ENCODE measurements at places on chromosomes 7 and 10. TPM values are rescaled to one million over a fixed set of nuclear protein-coding genes. Genes with fewer than 3 reads are reported as not detected.

The CDC14C gene
- total RNA-seq: not detected

The FEZF1 gene
- not detected for total RNA-seq

The HTR7 gene
- 1.1 TPM for total RNA-seq

The TFR2 gene
- total RNA-seq: 2.4 TPM

The SLC18A2 gene
- 0.17 TPM for total RNA-seq

The ADIRF gene
- total RNA-seq: 139 TPM

The CPA2 gene
- 1.5 TPM for total RNA-seq

- H3K4me1 ChIP-seq: no peaks in the 10 kb centered on the region
- no peak overlapping the region for H3K4me3 ChIP-seq
- no peaks in the 10 kb centered on the region for H3K27me3 ChIP-seq
- H3K36me3 ChIP-seq: no peaks in the 10 kb centered on the region
These were observed 33.9 kb upstream of the MKX start for GRCh38 chr10:27779462-27780015.

GRCh38 chr7:11127114-11127785 is 153.6 kb downstream of the PHF14 start:
- no peak overlapping the region for H3K4me3 ChIP-seq
- H3K4me1 ChIP-seq: peaks cover 18% of the 10 kb centered on the region
- H3K27ac ChIP-seq: no peak overlapping the region

- no peak for DNase-seq
- H3K27me3 ChIP-seq: no peaks in the 10 kb centered on the region
- peaks cover 6% of the 10 kb centered on the region for H3K4me1 ChIP-seq
These were observed 145.3 kb upstream of the PRSS1 start for GRCh38 chr7:142603870-142604448.

- H3K4me1 ChIP-seq: peaks cover 16% of the 10 kb centered on the region
- H3K36me3 ChIP-seq: no peaks in the 10 kb centered on the region
- no peaks in the 10 kb centered on the region for H3K27me3 ChIP-seq
- no peak for DNase-seq
- no peak overlapping the region for H3K4me3 ChIP-seq
These were observed 103.6 kb downstream of the ZEB1 start for GRCh38 chr10:31422634-31423033.

GRCh38 chr7:154699417-154699816 is 303.5 kb downstream of the PAXIP1 start:
- no peaks in the 10 kb centered on the region for H3K4me1 ChIP-seq
- H3K4me3 ChIP-seq: no peak overlapping the region
- no peaks in the 10 kb centered on the region for H3K36me3 ChIP-seq
- DNase-seq: no peak

- H3K27ac ChIP-seq: no peak overlapping the region
- H3K27me3 ChIP-seq: no peaks in the 10 kb centered on the region
- H3K4me1 ChIP-seq: peaks cover 8% of the 10 kb centered on the region
These were observed 79.8 kb downstream of the RALA start for GRCh38 chr7:39703144-39703543.

GRCh38 chr10:7872041-7872442 is 53.7 kb downstream of the TAF3 start:
- no peaks in the 10 kb centered on the region for H3K27me3 ChIP-seq
- no peaks in the 10 kb centered on the region for H3K4me1 ChIP-seq
- DNase-seq: no peak
- no peaks in the 10 kb centered on the region for H3K36me3 ChIP-seq
- H3K4me3 ChIP-seq: no peak overlapping the region

DNA sequence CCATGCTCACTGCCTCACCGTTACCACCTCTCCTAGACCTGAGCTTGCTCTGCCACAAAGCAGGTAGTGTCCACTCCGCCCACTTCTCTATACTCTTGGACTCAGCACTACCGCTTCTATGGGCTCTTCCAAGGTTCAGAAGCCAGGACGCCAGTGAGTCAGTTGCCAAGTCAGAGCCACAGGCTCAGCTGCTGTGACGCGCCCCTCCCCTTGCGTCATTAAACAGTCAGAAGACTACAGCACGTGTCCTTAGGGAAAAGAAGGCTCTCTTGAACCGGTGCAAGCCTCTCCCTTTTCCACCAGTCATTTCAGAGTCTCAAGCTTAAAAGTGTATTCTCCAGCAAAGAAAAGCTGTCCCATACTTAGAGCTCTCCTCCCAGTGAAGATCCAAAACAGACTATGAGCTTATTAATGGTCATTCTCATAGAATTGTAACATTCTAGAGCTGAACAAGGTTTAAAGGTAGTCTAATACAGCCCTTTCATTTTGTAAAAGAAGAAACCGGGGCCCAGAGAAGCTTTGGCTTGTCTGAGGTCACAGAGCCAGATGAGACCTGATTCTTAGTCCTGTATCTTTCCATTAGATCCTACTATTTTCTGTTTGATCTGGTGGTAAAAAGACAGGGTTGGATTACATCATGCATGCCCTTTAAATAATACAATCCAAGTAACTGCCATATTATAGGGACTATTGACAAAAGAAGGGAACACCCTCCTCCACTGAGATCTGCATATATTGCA is 40.9 kb upstream of the MET start:
- no peaks in the 10 kb centered on the region for H3K4me1 ChIP-seq
- no peak overlapping the region for H3K27ac ChIP-seq
- no peaks in the 10 kb centered on the region for H3K27me3 ChIP-seq

- H3K4me3 ChIP-seq: no peak overlapping the region
- H3K36me3 ChIP-seq: no peaks in the 10 kb centered on the region
- DNase-seq: no peak
- no peak overlapping the region for H3K27ac ChIP-seq
These were observed 259.1 kb downstream of the KLF6 start for GRCh38 chr10:3525832-3526449.

DNA sequence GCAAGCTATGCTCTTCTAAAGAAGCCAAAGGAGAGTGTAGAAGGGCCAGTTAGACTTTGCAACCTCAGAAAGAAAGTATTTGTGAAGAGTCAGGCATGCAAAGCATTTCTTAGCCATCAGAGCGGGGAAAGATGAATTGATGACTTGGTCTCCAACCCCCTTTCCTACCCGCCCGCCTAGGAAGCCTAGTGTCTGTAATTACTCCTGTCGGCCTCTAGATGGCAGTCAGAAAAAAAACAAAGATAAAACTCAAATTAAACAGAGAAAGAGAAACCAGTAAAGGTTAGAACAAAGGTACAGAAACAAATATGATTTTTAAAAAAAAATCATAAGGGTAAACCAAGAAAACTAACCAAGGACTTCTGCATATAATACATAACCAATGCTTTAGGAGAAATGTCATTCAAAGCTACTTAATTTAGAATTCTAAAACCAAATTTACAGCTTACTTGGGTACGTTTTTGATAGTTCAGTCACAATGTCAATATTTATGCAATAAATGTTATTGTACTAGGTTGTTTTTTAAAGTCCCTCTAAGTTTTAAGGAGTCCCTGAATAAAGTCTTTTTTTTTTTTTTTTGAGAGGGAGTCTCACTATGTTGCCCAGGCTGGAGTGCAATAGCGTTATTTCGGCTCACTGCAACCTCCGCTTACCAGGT is 97.6 kb downstream of the LYZL1 start:
- no peak overlapping the region for H3K4me3 ChIP-seq
- no peaks in the 10 kb centered on the region for H3K36me3 ChIP-seq
- no peak overlapping the region for H3K27ac ChIP-seq
- H3K27me3 ChIP-seq: no peaks in the 10 kb centered on the region
- no peaks in the 10 kb centered on the region for H3K4me1 ChIP-seq

GRCh38 chr7:109956916-109957315 is 1134.0 kb upstream of the LRRN3 start:
- H3K27me3 ChIP-seq: no peaks in the 10 kb centered on the region
- no peaks in the 10 kb centered on the region for H3K4me1 ChIP-seq
- H3K4me3 ChIP-seq: no peak overlapping the region
- H3K36me3 ChIP-seq: no peaks in the 10 kb centered on the region

- H3K27me3 ChIP-seq: peaks cover 4% of the 10 kb centered on the region
- peak; percentile 77 for DNase-seq
- no peak overlapping the region for H3K4me3 ChIP-seq
- H3K36me3 ChIP-seq: no peaks in the 10 kb centered on the region
- no peaks in the 10 kb centered on the region for H3K4me1 ChIP-seq
These were observed 15.3 kb downstream of the GPRIN2 start for GRCh38 chr10:46541017-46541661.

DNA sequence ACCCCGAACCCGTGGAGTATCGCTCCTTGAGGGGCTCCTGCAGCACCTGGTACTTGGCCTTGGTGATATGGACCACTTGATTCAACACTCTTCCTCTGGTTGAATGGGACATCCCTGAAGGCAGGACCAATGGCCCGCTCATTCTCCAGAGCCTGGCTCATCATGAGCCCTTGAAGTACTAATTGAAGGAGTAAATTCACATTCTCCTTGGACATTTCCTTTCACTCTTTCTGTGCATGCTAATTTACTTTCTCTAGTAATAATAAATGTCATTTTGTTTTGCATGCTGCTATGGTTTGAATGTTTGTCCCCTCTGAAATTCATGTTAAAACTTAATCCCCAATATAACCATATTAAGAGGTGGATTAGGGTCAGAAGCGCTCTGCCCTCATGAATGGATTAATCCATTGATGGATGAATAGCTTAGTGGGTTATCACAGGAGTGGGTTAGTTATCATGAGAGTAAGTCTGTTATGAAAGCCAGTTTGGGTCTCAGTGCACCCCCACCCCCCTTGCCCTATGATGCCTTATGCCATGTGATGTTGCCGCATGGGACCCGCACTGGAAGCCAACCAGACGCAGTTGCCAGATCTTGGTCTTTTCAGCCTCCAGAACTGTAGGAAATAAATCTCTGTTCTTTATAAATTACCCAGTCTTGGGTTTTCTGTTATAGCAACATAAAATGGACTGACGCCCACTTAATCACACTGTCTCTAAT is 23.8 kb downstream of the FGFBP3 start:
- DNase-seq: no peak
- no peak overlapping the region for H3K4me3 ChIP-seq
- H3K36me3 ChIP-seq: no peaks in the 10 kb centered on the region
- peaks cover 19% of the 10 kb centered on the region for H3K4me1 ChIP-seq

- no peak for DNase-seq
- H3K4me1 ChIP-seq: peaks cover 20% of the 10 kb centered on the region
- H3K4me3 ChIP-seq: no peak overlapping the region
- H3K27me3 ChIP-seq: no peaks in the 10 kb centered on the region
These were observed 279.7 kb downstream of the USP6NL start for GRCh38 chr10:11331726-11332125.

DNA sequence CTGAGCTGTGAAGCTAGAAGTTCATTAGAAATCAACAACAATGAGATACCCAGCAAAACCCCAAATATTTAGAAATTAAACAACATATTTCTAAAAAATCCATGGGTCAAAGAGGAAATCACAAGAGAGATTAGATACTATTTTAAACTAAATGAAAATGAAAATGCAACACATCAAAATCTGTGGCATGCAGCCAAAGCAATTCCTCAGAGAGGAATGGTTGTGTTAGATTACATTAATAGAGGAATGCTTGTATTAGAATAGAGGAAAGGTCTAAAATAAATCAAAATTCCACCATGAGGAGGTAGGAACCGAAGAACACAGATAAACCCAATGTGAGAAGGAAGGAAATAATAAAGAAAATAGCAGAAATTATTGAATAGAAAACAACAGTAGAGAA is 642.1 kb upstream of the GALNT17 start:
- no peak for DNase-seq
- H3K36me3 ChIP-seq: no peaks in the 10 kb centered on the region
- H3K27ac ChIP-seq: no peak overlapping the region
- H3K4me3 ChIP-seq: no peak overlapping the region
- no peaks in the 10 kb centered on the region for H3K27me3 ChIP-seq

GRCh38 chr7:85204061-85204460 is 17.2 kb upstream of the SEMA3D start:
- H3K4me1 ChIP-seq: no peaks in the 10 kb centered on the region
- H3K27me3 ChIP-seq: no peaks in the 10 kb centered on the region
- DNase-seq: no peak
- no peak overlapping the region for H3K4me3 ChIP-seq
- H3K36me3 ChIP-seq: no peaks in the 10 kb centered on the region
- H3K27ac ChIP-seq: no peak overlapping the region

- H3K4me3 ChIP-seq: no peak overlapping the region
- no peaks in the 10 kb centered on the region for H3K36me3 ChIP-seq
- H3K27me3 ChIP-seq: no peaks in the 10 kb centered on the region
These were observed 67.5 kb downstream of the NT5C2 start for GRCh38 chr10:103125323-103126267.

GRCh38 chr7:28203508-28204240 is 23.1 kb upstream of the JAZF1 start:
- no peak overlapping the region for H3K27ac ChIP-seq
- no peaks in the 10 kb centered on the region for H3K27me3 ChIP-seq
- no peaks in the 10 kb centered on the region for H3K36me3 ChIP-seq

GRCh38 chr7:27846388-27846787 is 106.4 kb downstream of the TAX1BP1 start:
- H3K4me1 ChIP-seq: peaks cover 5% of the 10 kb centered on the region
- no peak overlapping the region for H3K4me3 ChIP-seq
- no peaks in the 10 kb centered on the region for H3K36me3 ChIP-seq
- H3K27ac ChIP-seq: no peak overlapping the region
- H3K27me3 ChIP-seq: no peaks in the 10 kb centered on the region
- DNase-seq: no peak

DNA sequence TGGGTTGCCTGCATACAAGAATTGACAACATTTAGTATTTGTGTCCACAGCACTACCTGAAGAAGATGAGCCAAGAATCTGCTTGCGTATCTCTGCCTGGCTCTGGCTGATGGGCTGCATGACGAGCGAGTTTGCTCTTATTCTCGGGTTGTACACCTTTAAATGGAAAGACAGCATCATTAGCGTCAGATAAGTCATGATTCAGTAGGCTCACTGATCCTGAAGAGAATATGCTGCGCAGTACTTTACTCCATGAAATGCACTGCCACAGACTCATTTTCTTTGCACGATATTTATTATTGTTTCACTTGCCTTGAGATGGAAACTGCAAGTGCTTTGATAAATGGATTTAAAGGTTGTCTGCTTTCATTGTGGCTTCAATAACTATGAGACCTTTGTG is 28.6 kb downstream of the DHX32 start:
- no peak overlapping the region for H3K4me3 ChIP-seq
- no peak overlapping the region for H3K27ac ChIP-seq
- no peaks in the 10 kb centered on the region for H3K4me1 ChIP-seq
- peaks cover 31% of the 10 kb centered on the region for H3K36me3 ChIP-seq
- no peak for DNase-seq

DNA sequence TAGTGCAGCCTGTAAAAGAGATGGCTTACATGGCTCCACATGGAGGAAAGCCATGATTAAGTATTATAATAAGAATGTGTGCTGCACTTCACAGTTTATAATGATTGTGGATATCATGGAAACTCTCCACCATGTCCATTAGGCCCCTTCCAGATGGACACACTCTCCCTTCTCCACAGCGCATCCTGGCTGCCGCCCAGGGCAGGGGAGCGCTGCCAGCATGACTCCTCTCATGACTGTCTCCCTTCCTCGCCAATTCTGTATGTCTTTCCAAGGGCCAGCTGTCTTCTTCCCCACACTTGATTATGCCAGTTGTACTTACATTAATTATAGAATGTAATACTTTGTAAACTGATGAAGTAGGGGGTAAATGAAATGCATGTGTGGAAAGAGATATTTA is 259.3 kb upstream of the TMEM72 start:
- H3K27ac ChIP-seq: no peak overlapping the region
- no peak for DNase-seq
- no peak overlapping the region for H3K4me3 ChIP-seq
- H3K27me3 ChIP-seq: no peaks in the 10 kb centered on the region
- no peaks in the 10 kb centered on the region for H3K4me1 ChIP-seq

- H3K4me3 ChIP-seq: no peak overlapping the region
- DNase-seq: no peak
- peaks cover 35% of the 10 kb centered on the region for H3K4me1 ChIP-seq
These were observed 50.3 kb upstream of the PIP4K2A start for GRCh38 chr10:22764639-22765038.

- DNase-seq: no peak
- no peaks in the 10 kb centered on the region for H3K36me3 ChIP-seq
- no peak overlapping the region for H3K4me3 ChIP-seq
- H3K27ac ChIP-seq: no peak overlapping the region
- no peaks in the 10 kb centered on the region for H3K27me3 ChIP-seq
These were observed 545.3 kb upstream of the VSTM2A start for GRCh38 chr7:53996876-53997275.
